HS-27A (cell line): ENCODE measurements at places on chromosomes 6 and 20.

GRCh38 chr20:47600967-47601547 lies 99.4 kb downstream of the NCOA3 start:
- DNase-seq, result no peak

GRCh38 chr6:141050471-141050870 lies 1082.3 kb upstream of the GJE1 start:
- no peak for DNase-seq

DNA sequence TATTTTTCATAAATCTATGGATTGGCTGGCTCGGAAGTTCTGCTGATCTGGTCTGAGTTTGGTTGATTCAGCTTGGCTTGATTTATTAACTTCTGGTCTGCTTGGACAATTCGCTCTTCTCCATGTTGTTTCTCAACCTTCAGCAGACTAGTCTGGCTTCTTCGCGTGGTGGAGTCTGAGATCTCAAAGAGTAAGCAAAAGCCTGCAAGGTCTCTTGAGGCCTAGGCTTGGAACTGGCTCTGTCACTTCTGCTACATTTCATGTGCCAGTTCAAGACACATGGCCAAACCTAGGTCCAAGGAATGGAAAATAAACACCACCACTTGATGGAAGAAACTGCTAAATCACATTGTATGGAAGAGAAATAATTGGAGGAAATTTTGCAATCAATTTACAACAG lies 115.1 kb upstream of the JAG1 start:
- DNase-seq, result no peak

DNA sequence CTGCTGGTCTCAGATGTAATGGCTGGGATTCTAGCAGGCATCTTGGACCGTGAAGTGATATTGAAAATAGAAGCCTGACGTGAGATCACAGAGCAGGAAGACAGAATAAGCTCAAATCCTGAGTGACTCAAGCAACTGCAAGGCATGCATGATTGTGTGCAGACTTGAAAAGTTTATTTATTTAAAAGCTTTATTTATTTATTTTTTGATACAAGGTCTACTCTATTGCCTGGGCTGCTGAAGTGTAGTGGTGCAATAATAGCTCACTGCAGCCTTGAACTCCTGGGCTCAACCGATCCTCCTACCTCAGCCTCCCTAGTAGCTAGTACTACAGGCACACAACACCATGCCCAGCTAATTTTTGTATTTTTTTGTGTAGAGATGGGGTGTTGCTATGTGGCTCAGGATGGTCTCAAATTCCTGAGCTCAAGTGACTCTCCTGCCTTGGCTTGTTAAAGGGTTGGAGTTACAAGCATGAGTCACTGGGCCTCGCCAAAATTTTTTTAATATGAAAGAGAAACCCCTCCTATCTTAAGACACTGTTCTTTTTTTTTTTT lies 40.1 kb upstream of the RNF144B start:
- peak; percentile 90 for DNase-seq

DNA sequence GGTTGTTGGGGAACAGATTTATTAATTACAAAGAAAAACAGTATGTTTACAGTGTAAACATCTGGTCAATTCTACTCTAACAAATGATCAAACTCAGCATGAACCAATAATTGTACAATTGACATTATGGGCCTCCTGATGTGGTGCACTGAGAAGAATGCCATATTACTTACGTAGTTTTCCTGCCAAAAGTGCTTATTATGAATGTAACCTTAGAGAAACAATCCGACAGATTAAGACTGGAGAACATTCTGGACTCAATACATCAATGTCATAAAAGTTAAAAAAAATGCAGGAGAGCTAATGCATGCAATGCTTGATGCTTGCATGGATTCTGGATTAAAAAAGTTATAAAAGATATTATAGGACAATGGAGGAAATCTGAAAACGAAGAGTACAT lies 69.0 kb downstream of the LYRM4 start:
- DNase-seq, result no peak

- no peak for DNase-seq
Measured at GRCh38 chr6:10163203-10163962, 251.5 kb downstream of the TFAP2A start.

DNA sequence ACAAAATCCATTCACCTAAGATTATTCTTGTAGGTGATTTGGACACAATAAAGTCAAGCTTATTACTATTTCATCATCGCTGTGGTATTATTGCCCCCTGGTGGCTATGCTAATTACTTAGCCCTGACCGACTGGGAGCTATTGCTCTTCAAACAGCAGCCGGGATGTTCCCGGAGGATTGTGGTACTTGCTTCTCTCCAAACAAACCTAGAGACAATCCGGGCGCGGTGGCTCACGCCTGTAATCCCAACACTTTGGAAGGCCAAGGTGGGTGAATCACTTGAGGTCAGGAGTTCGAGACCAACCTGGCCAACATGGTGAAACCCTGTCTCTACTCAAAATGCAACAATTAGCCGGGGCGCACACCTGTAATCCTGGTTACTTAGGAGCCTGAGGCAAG lies 15.4 kb upstream of the STMND1 start:
- peak; percentile 66 for DNase-seq

DNA sequence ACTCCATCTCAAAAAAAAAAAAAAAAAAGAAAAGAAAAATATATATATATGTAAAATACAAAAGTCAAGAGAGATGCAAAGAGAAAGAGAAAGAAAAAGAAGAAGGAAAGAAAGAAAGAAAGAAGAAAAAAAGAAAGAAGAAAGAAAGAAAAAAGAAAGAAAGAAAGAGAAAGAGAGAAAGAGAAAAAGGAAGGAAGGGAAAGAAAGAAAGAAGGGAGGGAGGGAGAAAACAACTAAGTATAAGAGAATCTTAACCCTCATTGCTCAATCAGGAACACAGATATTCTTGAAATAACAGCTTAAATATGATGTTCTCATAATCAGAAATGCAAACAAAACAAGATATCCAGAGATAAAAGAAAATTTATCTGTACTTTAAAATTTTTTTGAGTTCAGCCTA lies 54.4 kb upstream of the MARCKS start:
- no peak for DNase-seq

DNA sequence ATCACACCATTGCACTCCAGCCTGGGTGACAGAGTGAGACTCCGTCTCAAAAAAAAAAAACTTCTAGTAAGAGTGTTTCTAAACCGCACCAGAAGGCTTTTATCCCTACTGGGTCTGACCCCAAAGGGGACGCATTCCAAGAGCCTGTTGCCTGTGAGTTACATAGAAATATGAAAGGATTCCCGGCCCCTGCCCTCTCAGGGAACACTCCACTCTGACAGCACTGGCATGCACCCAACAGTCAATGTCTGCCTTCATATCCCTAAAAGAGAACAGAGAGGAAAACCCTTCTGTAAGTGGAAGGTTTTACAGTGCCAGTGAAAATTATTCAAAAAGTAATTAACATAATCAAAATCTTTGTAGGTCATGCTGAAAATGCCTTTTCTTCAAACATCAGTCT lies 117.1 kb upstream of the PTPRT start:
- DNase-seq, result no peak

DNA sequence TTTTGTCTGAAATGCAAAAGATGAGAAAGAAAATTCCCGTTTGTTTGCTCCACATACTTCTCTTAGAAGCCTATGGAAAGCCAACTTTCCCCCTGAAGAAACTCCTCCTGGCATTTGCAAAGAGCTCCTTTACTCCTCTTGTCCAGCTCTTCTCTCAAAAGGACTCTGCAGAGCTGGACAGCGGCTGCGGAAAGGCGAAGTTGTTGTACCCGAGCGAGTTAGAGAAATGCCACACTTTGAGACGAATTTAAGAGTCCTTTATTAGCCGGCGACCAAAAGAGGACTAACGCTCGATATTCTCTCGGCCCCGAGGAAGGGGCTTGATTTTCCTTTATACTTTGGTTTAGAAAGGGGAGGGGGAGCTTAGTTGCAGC lies 157.8 kb downstream of the TRIM27 start:
- no peak for DNase-seq

DNA sequence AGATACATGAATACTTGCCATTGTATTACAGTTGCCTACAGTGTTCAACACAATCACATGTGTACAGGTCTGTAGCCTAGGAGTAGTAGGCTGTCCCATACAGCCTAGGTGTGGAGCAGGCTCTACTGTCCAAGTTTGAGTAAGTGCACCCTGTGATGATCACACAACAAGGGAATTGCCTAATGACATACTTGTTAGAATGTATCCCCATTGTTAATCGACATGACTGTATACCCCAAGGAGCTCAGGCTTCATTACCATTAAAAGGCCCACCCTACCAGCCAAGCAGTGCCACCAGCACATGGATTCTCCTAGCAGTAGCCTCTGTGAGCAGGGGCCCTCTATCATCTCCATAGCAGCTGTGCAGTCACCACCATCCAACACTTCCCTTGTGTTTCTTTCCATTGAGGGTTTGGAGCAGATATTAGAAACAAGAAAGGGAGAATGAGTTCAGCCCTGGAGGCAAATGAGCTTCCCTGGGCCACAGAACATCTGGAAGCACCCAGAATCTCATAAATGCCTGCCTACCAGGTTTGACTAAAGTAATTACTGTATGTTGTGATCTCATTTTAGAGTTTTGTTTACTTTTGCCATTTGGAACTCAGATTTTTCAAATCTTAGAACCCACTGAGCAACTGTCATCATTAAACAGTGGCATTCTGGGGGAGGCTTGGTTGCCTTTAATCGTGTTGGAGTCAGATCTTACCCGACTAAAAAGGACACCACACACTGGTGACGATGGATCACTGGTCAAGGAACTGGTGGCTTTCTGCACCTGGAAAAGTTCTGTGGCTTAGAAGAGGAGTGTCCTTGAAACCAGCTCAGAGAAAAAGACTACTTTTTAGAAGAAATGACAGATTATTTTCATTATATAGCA lies 104.9 kb downstream of the TULP4 start:
- DNase-seq, result no peak

DNA sequence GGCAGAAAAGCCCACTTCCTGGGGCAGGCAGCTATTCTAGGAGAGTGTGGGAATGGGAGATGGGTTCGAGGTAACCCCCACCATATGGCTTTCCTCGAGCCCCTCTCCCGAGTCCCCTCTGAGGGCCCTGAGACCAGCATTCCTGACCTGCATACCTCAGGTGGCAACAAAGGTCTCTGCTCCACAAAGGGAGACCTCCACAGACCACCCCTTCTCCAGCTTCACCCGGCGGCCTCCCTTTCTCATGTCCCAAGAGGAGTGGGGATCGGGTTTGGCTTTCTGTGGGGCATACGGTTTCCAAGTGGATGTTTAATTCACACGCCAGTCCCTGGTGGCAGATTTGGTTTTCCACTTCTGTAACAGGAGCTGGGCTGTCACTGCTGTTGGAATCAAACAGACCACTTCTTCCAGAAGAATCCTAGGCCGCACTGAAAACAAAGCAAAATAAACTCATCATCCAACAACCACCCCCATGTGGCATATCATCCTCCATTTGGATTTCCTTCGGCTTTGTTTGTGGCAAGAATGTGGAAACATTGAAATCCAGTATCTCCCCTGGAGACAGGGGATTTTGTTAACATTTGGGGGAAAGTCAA lies 83.2 kb downstream of the DLL1 start:
- no peak for DNase-seq

DNA sequence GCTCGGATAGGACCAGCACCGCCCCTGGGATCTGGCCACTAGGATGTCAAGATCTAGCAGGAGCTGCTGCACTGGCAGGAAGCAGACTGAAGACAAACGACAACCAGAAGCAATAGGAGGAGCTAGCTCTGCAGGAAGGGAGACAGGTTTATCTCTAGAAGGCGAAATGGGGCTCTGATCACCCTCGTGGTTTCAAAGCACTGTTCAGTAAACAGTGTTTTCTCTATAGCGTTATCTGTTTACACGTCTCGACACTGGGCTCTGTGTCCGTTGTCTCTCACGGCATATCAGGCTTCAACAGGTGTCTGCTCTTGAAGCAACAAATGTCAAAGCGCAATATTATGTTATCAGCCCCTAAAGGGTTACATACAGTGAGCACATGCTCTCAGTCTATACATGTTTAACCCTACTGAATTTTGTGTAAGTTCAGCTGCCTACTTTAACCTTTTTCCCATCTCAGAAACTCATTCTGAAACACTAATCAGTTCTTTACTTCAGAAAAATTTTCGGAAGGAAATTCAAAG lies 23.8 kb downstream of the TMEM14B start:
- no peak for DNase-seq

DNA sequence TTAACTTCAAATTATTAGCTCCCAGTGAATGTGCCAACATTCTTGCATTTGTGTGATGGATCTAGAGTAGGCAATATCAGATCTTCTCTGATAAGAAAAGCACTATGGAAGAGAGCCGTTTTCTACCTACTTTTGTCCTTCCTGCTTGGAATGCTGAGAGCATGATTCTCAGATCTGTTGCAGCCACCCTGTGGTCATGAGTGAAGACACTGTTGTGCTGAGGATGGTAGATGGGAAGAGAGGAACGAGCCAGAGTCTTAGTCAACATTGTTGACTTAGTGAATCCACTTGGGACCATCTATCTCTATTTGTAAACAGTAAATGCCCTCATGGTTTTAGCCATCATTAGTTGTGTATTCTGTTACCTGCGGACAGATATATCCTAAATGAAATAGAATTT lies 202.6 kb downstream of the CD109 start:
- no peak for DNase-seq
